ENCODE measurements at places on chromosomes 6 and 20.

DNA sequence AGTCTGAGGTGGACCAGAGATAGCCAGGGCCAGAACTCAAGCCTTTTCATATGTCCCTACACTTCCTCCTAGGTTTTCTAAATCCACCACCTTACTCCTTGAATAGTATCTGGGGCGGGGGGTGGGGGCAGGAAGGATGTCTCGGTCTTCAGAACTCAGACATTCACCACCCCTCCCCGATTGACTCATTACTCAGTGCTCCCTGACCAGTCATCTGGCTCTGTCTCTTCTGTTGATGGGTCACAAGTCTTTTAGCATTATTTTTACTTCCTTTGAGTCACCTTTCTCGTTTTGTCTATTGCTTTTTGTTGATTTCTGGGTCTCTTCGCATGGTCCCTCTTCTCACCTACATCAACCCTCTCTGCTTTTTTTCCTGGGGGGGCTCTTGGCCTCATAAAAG, 23.3 kb downstream of the NOX3 start:
- no peaks in the 10 kb centered on the region for H3K4me1 ChIP-seq
- no peaks in the 10 kb centered on the region for H3K36me3 ChIP-seq
- H3K27ac ChIP-seq = no peak overlapping the region
- no peaks in the 10 kb centered on the region for H3K27me3 ChIP-seq
- H3K4me3 ChIP-seq = no peak overlapping the region

DNA sequence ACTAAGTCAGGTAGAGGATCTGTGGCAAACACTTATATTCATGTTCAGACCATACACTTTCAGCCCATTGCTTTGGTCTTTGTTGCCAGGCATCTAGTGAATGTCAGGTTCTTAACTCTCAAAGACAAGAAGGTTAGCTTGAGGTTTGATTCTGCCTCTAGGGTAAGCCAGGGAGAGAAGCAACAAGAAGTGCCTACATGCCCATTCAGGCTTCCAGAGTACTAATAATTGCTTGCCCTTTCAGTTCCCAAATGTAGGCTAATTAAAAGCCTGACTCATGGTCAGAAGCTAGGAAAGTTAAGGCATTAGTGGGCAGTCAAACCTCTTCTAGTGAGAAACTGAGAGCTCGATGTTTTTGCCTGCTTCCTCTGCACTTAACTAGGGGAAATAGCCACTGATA, 492.4 kb downstream of the PKHD1 start:
- H3K4me1 ChIP-seq = no peaks in the 10 kb centered on the region
- H3K4me3 ChIP-seq = no peak overlapping the region
- no peaks in the 10 kb centered on the region for H3K27me3 ChIP-seq
- no peak for DNase-seq
- H3K27ac ChIP-seq = no peak overlapping the region

- peak; percentile 22 for DNase-seq
- H3K27me3 ChIP-seq = no peaks in the 10 kb centered on the region
- H3K4me1 ChIP-seq = peaks cover 35% of the 10 kb centered on the region
- peaks cover 7% of the 10 kb centered on the region for H3K36me3 ChIP-seq
Observed at GRCh38 chr20:50930139-50930975, 880 bp downstream of the ADNP start.

DNA sequence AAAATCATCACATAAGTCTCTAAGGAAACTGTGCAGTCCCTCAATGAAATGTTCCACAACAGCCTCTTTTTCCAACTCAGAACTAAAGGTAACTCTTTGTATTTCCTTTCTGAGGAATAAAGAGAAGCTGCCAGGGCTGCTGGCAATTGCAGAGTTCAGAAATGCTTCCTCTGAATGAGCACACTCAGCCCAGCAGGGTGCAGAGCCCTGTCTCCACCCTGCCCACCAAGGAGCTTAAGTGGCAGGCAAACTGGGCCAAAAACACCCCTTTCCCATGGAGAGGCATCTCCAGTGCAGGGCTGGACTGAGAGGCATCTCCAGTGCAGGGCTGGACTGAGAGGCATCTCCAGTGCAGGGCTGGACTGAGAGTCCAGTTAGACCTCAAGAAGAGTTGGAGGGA, 255.4 kb downstream of the GMPR start:
- peaks cover 45% of the 10 kb centered on the region for H3K4me1 ChIP-seq
- DNase-seq = no peak
- no peak overlapping the region for H3K4me3 ChIP-seq
- no peaks in the 10 kb centered on the region for H3K36me3 ChIP-seq
- H3K27ac ChIP-seq = peak overlapping the region; percentile 53

All from T-helper 17 cell (primary cell).